ENCODE measurements at places on chromosomes 11 and 22.

- DNase-seq = no peak
These were observed 2.1 kb upstream of the KIAA0930 start for GRCh38 chr22:45242778-45243191.

DNA sequence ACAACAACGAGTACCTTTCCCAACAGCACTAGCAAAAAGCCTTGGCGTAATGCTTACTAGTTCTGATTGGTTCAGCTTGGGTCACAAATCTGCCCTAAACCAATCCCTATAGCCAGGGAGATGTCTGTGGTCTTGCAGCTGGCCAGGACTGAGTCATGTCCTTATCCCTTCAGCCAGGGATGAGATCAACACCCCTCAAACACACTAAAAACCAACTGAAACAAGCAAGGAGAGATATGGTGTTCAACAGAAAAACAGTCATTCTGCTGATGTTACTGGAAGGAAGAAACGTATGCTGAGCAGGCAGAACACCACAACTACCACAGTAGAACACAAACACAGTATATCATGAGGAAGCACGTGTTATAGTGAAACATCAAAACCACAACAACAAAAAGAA lies 375.6 kb downstream of the LARGE1 start:
- DNase-seq = no peak

GRCh38 chr11:27058456-27058855 lies 17.8 kb downstream of the BBOX1 start:
- no peak for DNase-seq

DNA sequence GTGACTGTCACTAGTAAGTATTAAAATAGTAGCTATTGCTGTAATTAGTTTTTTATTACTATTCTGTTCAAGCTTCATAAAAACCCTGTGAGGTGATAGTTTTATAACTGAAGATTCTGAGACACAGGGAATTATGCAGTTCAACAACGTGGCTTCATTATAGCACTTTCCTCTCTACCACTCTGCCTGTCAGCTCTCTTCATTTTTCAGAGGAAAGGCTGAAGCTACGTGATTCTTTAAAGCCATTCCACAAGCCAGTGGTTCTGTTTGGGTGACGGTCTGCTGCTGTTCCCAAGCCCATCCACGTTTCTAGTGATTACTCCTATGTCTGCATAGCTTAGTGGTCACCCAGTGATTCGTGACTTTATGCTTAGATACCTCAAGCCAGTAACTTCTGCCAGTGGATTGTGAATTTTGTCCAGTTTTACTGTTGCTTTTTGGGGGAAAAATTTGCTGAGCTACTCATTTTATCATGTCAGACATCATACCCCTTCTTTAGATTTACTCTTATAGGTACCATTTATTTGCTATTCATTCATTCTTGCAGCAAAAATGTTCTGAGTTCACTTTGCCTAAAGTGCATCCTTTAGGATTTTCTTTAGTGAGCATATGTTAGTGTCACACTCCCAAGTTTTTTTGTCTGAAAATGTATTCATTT lies 59.8 kb downstream of the UVRAG start:
- no peak for DNase-seq

All from activated T-cell treated with anti-CD3 and anti-CD28 coated beads, Interleukin-2, amount 50 U/mL, for 24 hours (primary cell).